Osteocyte (in vitro differentiated cells): ENCODE measurements at places on chromosomes 13 and 19. TPM values are rescaled to one million over a fixed set of nuclear protein-coding genes. Genes with fewer than 3 reads are reported as not detected.

MZT1 gene
- total RNA-seq, result 8.5 and 8.7 TPM in 2 replicates

IRGC gene
- total RNA-seq, result not detected in 2 replicates

- H3K4me1 ChIP-seq, result peaks cover 74% of the 10 kb centered on the region
- no peak overlapping the region for H3K27ac ChIP-seq
- no peak overlapping the region for H3K4me3 ChIP-seq
- no peaks in the 10 kb centered on the region for H3K27me3 ChIP-seq
- no peak for DNase-seq
- H3K36me3 ChIP-seq, result no peaks in the 10 kb centered on the region
Measured at GRCh38 chr13:46598140-46598819, 45.3 kb downstream of the LRCH1 start.

DNA sequence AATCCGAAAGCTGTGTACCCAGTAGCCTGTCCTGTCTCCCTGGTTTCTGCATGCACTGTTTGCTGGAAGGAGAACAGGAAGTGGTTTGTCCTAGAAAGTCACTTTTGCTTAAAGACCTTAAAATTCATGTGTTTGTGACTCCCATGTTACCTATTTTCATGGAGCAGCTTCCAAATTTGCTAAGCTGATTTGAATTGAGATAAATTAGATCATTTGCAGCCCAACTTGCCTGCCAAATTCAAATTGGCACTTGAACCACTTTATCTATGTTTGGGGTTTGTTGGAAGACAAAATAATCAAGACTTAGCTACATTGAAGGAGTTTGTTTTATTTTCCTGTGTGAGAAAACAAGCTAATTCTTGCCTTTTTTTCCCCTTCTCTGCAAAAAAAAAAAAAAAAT is 532.5 kb downstream of the DIAPH3 start:
- H3K4me1 ChIP-seq, result peaks cover 12% of the 10 kb centered on the region
- no peak overlapping the region for H3K4me3 ChIP-seq
- H3K27me3 ChIP-seq, result no peaks in the 10 kb centered on the region
- H3K27ac ChIP-seq, result no peak overlapping the region
- DNase-seq, result no peak
- H3K36me3 ChIP-seq, result no peaks in the 10 kb centered on the region

DNA sequence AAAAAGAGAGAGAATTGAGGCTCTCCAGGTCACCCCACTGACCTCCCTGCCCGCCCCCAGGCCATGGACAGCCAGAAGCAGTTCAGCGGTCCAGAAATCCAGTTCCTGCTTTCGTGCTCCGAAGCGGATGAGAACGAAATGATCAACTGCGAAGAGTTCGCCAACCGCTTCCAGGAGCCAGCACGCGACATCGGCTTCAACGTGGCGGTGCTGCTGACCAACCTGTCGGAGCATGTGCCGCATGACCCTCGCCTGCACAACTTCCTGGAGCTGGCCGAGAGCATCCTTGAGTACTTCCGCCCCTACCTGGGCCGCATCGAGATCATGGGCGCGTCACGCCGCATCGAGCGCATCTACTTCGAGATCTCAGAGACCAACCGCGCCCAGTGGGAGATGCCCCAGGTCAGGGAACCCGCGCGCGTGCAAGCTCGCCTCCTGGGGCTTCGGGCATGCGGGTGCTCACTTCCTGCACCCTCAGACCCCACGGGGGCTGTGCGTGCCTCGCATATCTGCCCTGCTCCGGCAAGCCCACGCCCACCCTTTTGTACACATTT is 56.6 kb downstream of the MAP4K1 start:
- DNase-seq, result no peak
- no peak overlapping the region for H3K4me3 ChIP-seq
- H3K27me3 ChIP-seq, result peaks cover 3% of the 10 kb centered on the region
- H3K4me1 ChIP-seq, result no peaks in the 10 kb centered on the region
- no peaks in the 10 kb centered on the region for H3K36me3 ChIP-seq
- no peak overlapping the region for H3K27ac ChIP-seq

- no peaks in the 10 kb centered on the region for H3K4me1 ChIP-seq
- H3K27ac ChIP-seq, result no peak overlapping the region
- no peaks in the 10 kb centered on the region for H3K27me3 ChIP-seq
- no peaks in the 10 kb centered on the region for H3K36me3 ChIP-seq
- no peak overlapping the region for H3K4me3 ChIP-seq
- DNase-seq, result no peak
Measured at GRCh38 chr19:6556480-6557195, 25.8 kb downstream of the TNFSF9 start.

DNA sequence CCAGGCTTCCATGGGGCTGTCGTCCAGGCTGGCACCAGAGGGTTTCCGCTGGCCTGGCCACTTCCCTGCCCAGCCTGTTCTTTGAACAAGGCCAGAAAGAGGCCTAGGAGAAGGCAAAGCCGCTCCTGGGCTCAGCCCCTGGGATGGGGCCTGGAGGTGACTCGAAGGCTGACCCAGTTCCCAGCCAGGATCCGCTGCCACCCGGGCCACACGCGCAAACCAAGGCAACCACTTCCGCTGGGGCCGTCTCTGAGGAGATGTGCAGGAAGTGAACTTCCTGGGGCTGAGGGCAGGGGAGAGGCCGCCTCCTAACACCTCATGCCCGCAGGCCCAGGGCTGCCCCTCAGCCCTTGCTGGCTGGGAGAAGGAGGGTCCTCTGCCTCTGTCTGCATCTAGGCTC is 15.2 kb downstream of the PLEKHF1 start:
- H3K27me3 ChIP-seq, result no peaks in the 10 kb centered on the region
- no peak overlapping the region for H3K27ac ChIP-seq
- H3K4me1 ChIP-seq, result peaks cover 32% of the 10 kb centered on the region
- DNase-seq, result no peak

DNA sequence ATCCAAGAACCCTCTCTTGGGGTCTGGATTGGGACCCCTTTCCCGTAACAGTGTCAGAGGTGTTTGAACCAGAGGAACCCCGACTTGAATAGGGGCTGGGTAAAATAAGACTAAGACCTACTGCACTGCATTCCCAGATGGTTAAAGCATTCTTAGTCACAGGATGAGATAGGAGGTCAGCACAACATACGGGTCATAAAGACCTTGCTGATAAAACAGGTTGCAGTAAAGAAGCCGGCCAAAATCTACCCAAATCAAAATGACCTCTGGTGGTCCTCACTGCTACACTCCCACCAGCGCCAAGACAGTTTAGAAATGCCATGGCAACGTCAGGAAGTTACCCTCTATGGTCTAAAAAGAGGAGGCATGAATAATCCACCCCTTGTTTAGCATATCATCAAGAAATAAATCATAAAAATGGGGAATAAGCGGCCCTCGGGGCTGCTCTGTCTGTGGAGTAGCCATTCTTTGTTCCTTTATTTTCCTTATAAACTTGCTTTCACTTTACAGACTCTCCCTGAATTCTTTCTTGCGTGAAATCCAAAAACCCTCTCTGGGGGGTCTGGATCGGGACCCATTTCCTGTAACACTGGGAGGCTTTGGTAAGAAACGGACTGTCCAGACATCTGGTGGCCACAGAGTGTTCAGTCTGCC is 4.4 kb upstream of the SIN3B start:
- no peaks in the 10 kb centered on the region for H3K27me3 ChIP-seq
- no peak for DNase-seq
- peaks cover 37% of the 10 kb centered on the region for H3K4me1 ChIP-seq
- H3K27ac ChIP-seq, result peak overlapping the region; percentile 96
- H3K36me3 ChIP-seq, result no peaks in the 10 kb centered on the region

DNA sequence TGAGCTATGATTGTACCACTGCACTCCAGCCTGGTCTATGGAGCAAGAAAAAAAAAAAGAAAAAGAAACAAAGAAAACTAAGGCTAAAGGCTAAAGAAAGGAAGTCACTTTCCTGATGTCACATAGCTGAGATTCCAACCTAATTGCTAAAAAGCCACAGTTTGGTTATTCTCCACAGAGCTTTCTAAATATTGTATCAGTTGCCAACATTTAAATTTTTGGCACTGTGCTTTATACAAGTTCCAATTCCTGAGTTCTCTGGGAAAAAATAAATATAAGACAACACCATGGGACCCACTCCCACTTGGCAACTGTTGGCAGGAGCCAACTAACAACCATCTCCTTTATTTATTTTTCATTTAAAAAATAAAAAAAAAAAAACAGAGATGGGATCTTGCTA is 11.2 kb upstream of the LYPD3 start:
- no peak overlapping the region for H3K27ac ChIP-seq
- no peaks in the 10 kb centered on the region for H3K36me3 ChIP-seq
- no peak for DNase-seq
- peaks cover 13% of the 10 kb centered on the region for H3K4me1 ChIP-seq
- no peak overlapping the region for H3K4me3 ChIP-seq
- no peaks in the 10 kb centered on the region for H3K27me3 ChIP-seq

GRCh38 chr13:41428155-41428554 is 29.2 kb upstream of the RGCC start:
- no peak overlapping the region for H3K4me3 ChIP-seq
- H3K4me1 ChIP-seq, result no peaks in the 10 kb centered on the region
- DNase-seq, result peak; percentile 79
- H3K27me3 ChIP-seq, result peaks cover 7% of the 10 kb centered on the region
- no peak overlapping the region for H3K27ac ChIP-seq

GRCh38 chr13:94028650-94029049 is 450.8 kb downstream of the DCT start:
- peaks cover 21% of the 10 kb centered on the region for H3K36me3 ChIP-seq
- no peak overlapping the region for H3K27ac ChIP-seq
- peaks cover 26% of the 10 kb centered on the region for H3K4me1 ChIP-seq

DNA sequence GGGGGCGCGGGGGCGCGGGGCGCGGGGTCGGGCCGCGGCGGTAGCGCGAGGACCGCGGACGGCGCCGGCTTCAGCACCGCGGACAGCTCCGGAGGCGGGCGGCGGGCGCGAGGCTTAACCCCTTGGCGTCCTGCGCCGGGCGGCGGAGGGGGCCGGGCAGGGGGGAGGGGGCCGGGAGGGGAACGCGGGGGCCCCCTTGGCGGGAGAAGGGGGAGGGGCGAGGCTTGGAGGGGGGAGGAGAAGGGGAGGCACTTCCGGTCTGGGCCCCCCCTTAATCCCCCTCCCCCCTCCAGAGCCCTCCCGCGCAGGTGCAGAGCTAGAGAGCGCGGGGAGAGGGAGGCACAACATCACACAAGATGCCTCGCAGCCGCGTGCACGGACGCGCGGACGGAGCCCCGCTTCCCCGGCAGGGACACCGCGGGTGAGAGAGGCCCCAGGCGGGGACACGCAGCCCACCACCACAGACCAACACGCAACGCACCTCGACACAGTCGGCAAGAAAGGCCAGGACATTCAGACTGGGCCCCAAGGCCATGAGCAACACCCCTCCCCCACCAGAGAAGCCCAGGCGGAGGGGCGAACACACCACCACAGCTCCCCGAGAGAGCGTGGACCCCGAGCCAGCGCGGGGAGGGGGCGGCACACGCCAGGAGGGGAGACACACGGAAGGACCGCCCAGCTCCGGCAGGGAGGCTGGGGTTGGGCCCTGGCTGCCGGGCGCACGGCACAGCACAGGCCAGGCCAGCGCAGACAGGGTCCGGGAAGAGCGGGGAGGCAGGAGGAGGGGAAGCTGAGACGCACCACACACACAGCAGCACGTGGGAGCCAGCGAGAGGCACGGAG is 24.1 kb downstream of the SHANK1 start:
- no peaks in the 10 kb centered on the region for H3K4me1 ChIP-seq
- H3K27me3 ChIP-seq, result peaks cover 15% of the 10 kb centered on the region
- no peak for DNase-seq
- H3K27ac ChIP-seq, result no peak overlapping the region
- no peak overlapping the region for H3K4me3 ChIP-seq

DNA sequence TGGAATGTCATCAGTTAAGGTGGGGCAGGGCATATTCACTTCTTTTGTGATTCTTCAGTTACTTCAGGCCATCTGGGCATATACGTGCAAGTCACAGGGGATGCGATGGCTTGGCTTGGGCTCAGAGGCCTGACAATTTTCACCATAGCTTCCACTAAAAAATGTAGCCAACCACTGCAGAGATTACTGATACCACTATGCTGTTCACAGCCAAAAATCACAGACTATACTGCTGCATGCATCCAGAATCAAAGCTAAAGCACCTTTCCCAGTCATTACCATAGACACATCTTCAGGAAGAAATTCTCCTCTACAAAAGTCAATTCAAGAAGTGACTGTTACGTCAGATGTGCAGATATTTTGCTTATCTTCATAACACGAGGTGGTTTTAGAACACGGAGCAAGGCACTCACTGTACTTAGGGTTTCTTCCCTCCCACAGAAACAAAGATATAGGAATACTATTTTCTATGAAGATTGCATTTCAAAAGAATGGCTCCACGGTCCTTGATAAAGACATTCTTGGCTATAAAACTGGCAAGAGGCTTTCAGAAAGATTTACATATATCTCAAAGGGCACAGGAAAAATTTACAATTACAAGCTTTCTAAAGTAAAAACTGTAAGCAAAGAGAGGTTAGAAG is 1556.6 kb upstream of the PRR20A start:
- no peak for DNase-seq
- no peaks in the 10 kb centered on the region for H3K4me1 ChIP-seq
- no peak overlapping the region for H3K4me3 ChIP-seq
- H3K36me3 ChIP-seq, result no peaks in the 10 kb centered on the region
- no peak overlapping the region for H3K27ac ChIP-seq

DNA sequence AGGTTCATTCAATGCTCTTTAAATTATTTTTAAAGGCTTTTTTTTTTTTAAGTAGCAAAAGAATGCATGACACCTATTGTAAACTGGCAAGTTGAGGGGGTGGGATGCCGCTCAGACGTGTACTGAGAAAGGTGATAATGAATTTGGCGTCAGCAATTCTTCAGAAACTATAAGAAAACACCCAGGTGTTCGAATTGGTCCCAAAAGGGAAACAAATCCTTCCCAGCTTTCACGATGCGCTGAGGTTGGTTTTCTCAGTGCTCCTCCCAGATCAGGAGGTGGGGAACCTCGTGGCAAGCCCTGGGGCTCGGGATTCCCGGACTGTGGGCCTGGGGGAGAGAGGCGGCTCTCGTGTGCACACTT is 543 bp upstream of the FAM124A start:
- H3K27me3 ChIP-seq, result peaks cover 34% of the 10 kb centered on the region
- H3K36me3 ChIP-seq, result peaks cover 5% of the 10 kb centered on the region
- DNase-seq, result no peak
- H3K27ac ChIP-seq, result no peak overlapping the region
